ENCODE measurements at places on chromosomes 6 and 20.

GRCh38 chr20:49326026-49326425 is 48.2 kb upstream of the ZNFX1 start:
- DNase-seq: no peak

DNA sequence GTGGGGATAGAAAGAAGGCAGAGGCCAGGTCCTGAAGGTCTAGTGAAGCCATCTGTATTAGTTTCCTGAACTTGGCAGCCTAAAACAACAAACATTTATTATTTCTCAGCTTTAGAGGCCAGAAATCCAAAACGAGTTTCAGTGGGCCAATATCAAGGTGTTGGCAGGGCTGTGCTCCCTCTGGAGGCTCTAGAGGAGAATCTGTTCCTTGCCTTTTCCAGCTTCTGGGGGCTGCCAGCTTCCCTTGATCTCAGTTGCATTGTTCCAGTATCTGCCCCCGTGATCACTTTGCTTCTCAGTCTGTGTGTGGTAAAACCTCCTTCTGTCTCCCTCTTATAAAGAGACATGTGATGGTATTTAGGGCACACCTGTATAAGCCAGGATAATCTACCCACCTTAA is 82.4 kb downstream of the MAFB start:
- no peak for DNase-seq

DNA sequence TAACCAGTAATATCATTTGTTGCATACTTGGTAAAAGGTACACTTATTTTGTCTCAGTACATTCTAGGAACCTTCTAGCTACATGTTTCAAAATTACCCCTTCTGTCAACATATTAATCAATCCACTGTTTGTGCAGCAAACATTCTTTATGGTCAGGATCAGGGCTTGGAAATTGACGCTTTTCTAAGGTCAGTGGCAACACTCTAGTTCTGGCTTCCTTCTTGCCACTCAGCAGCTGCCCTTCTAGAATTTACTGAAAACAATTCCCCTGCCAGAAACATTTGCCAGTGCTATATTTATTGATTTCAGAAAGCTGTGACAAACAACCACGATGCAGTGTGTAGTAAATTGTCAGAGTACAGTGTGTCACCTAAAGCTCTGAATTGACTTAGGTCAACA is 84.7 kb upstream of the FBXL4 start:
- no peak for DNase-seq

DNA sequence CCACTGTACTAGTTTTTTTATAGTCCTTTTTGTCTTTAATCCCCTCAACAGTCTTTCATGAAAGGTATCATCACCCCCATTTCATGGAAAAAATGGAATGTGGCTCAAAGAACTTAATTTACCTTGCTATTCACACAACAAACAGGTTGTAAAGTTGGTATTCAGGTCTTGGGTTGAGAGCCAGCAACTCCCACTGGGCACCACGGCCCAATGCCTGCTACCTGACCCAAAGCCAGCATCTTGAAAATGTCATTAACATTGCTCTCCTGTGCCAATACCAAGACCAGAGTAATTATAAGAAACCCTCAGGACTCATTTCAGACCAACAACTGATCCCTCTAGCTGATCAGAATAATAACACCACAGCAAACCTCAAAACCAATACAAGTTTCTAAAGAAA is 75.7 kb downstream of the METTL24 start:
- DNase-seq: no peak

GRCh38 chr6:139534472-139535115 is 160.1 kb upstream of the CITED2 start:
- DNase-seq: no peak

- peak; percentile 57 for DNase-seq
Observed at GRCh38 chr6:92329208-92329847, 1090.0 kb downstream of the EPHA7 start.

- DNase-seq: peak; percentile 71
Observed at GRCh38 chr20:57628047-57628961, 8.1 kb upstream of the ZBP1 start.

GRCh38 chr6:97689078-97689754 is 406.2 kb upstream of the MMS22L start:
- no peak for DNase-seq

All from eye (tissue), 1 donor.